ENCODE measurements at places on chromosomes 7 and 10.

DNA sequence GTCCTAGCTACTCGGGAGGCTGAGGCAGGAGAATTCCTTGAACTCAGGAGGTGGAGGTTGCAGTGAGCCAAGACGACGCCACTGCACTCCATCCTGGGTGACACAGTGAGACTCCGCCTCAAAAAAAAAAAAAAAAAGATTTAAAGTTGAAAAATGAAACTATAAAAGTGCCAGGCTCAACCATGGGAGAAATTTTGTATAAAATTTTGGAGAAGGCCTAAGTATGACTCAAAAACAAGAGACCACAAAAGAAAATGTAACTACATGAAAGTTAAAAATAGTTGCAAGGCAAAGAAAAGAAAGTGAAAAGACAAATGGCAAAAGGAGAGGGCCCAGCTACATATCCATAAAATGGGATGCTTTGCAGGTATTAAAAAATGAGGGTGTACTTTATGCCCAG is 104.1 kb downstream of the ARHGAP22 start:
- DNase-seq, result no peak

DNA sequence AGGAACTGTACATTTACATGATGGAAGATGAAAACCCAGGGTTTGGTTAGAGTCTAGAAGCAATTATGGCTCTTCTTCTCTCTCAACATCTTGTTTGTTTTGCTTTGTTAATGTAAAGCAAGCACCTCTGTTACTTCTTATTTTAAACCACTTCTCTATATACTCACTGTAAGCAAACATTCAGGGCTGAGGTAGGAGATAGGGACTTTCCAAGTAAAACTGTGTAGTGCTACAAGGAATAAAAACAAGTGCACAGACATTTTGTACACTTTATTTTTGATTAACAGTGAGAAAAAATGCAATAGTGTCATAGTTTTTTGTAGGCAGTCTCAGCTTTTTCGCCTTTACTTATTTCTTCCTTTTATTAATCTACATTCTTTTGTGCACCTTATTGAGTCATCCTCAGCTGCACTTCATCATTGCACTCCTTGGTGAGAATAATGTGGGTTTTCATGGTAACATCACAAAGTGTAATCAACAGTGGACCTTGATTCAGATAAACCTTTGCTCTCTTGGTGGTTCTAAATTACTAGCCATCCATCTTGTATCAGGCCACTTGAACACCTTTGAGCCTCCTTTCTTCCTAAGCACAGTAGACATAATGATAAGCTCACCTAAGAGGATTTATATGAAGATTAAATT is 52.9 kb downstream of the ELMO1 start:
- DNase-seq, result no peak

DNA sequence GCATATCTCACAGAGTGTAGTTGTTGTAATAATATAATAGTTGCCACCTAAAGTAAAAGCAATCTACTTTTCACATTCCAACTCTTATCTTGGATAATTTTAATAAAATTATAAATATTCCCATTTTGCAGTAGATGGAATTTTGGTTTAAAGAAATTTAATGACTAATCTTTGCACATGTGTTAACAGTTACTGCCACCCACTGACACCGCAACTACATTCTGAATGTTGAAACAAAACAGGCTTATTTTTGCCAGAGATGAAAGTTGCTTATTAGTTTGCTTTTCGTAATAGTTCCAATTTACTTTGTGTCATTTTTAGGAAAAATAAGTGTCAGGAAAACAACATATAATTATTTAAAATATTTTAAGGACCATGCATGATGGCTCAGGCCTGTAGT is 557.5 kb upstream of the PCDH15 start:
- DNase-seq, result no peak

GRCh38 chr7:122885583-122886356 is 490 bp downstream of the CADPS2 start:
- no peak for DNase-seq

GRCh38 chr10:112173206-112173605 is 10.4 kb downstream of the GPAM start:
- no peak for DNase-seq

GRCh38 chr10:52653263-52653909 is 119.2 kb downstream of the MBL2 start:
- no peak for DNase-seq

GRCh38 chr10:130395248-130395936 is 259.2 kb downstream of the GLRX3 start:
- DNase-seq, result no peak

DNA sequence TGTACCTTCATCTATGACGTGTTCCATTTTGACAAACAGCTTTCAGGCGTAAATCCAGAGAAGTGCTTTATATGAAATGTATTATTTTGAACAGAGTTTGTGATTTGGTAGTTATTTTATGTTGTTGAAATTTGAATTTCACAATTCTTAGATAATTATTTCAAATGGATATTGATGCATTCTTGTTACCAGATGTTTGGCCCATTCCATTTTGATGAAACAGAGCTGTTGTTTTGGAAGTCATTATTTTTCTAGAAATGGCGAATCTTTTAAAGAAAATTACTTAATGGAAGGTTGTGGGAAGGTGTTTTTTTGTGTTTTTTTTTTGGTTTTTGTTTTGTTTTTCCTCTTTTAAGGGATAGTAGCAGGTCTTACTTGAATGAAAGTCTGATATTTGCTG is 2.4 kb downstream of the OTUD1 start:
- DNase-seq, result no peak

GRCh38 chr10:102184606-102185005 is 32.4 kb downstream of the NOLC1 start:
- no peak for DNase-seq

DNA sequence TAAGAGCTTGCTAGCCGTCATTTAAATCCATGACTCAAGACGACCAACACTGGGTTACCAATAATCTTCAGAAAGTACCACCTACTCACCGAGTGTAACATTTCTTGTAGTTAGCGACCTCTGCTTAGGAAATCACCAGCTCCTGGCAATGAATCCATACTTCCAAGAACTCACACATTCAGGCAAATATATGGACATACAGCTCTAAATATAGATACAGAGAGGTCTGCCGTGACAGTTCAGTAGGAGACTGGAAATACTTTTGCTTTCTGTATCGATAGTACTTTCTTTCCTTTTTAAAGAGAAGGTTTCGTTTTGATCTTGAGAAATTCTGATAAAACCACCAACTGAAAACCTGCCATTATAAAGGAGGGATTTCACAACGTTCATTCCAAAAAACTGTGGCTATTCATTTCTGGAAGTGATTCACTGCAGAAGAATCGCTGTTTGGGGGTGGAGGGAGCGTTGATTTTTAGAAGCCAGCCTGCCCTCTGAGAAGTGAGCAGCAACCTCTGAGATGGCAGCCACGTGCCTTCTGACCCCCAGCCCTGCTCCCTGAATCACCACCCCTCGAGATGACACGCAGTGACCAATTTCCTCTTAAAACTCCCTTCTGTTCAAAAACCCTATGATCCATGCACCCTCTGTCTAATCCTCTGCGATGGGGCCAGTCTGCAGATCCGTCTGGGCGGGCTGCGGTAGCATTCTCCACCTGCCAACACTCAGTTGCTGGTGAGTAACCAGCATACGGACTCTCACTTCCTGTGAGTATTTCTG is 179.0 kb upstream of the KLF14 start:
- no peak for DNase-seq

DNA sequence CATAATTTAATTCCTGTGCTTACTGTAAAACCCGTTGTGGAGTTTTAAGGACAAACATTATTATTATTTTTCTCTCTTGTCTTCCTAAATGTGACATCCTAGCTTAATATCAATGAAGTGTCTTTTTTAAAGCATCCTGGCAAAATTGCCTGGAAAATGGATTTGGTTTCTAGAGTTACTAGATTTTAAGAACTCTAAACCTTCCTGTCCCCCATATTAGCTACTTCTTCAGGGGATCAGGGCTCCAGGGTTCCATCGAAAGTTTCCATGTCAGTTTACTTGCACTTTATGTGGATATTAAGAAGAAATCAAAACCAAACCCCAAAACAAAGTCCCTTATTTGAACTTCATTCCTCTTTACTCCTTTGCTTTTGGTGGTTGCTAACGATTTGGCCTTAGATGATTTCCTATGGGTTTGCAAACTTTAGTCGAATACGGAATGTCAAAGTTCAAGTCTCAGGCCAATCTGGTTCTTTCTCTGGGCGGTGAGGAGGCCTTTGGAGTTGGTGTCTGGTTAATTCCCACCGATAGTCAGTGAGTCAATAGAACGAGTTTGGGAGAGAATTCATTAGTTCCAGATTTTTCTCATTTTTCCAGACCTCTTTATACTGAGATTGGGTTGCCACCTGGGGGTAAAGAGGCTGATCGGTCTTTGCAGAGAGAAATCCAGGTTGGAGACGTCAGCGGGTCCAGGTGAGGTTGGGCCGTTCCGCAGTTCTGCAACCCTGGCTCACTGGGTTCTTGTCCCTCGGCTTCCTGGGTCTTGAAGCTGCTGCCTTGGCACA is 1.1 kb downstream of the CUX1 start:
- DNase-seq, result no peak

GRCh38 chr7:128867241-128867640 is 4.6 kb downstream of the ATP6V1F start:
- DNase-seq, result no peak

DNA sequence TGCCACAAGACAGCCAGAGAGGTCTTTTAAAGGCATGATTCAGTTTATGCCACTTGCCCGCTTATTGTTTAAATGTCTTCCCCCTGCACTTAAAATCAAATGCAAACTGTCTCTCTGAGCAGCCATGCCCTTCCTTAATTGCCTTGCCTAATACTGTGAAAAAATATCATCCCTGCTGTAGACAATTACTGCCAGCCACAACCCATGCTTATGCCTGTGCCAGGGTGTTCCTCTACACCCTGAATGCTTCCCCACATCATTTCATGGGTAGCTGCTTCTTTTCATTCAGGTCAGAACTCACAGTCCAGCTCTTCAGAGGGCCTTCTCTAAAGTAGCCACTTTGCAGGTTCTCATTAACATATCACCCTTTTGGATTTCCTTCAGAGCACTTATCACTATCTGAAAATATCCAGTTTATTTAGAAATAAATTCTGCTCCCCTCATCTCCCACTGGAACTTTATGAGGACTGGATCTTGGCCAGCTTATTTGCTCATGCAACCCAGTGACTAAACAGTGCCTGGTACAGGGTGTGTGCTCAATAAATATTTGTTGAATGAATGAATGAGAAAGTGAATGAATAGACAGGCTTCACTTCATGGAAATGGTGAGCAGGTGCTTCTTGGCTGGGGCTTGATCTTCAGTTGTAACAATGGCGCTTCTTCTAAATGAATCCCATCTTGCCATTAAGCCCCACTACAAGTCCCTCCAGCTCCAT is 162.4 kb upstream of the MDFIC start:
- DNase-seq, result peak; percentile 0

DNA sequence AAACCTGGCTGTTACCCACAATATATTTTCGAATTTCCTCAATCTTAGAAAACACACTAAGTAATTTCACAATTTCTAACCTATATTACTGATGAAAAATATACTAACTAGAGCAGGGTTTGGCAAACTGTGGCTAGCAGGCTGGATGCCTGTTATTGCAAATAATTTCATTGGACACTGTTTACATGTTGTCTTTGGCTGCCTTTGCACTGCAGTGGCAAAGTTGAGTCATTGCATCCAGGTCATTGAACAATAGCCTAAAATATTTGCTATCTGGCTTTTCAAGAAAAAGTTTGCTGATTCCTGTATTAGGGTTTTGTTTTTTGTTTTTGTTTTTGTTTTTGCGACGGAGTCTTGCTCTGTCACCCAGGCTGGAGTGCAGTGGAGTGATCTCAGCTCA is 47.2 kb downstream of the KIF11 start:
- DNase-seq, result peak; percentile 15

DNA sequence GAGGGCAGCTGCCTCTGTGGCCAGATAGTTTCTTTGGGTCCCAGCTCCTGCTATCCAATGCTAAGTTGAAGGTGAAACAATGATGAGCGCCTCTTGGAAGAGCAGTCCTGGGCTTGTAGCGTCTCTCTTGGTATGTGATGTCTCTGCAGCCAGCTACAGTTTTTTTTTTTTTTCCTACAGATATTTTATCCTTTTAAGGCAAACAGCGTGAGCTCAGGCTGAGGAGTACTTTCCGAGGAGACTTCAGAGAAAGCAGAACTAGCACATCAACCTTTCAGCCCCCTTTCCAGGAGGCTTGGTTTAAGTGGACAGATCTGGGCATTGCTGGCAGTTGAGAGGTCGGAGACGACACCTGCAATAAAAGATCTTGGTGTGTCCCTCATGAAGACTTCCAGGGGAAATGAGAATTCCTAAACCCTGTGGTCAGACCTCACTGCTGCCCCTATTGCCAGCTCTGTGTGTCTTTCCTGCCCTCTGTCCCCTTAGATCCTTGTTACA is 9.1 kb downstream of the PRKG1 start:
- no peak for DNase-seq

GRCh38 chr7:63900394-63901203 is 98.0 kb upstream of the ZNF722 start:
- DNase-seq, result peak; percentile 8

DNA sequence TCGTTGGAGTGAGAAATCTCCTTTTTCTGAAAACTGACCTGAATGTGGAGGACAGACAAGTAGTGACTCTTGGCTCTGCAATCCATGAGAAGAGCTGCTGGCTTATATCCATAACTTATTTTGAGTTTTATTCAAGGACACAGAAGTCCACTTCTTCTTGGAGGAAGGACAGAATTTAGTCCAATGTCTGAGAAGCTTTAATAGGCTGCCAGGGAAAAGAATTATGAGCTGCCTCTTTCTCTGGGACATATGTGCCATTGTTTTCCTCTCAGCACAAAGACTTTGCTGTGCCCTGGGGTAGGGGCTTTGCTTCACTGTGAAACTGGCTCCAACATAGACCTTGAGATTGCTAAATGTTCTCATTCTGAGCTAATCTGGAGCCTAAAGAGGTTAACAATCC is 20.5 kb upstream of the AOC1 start:
- no peak for DNase-seq

DNA sequence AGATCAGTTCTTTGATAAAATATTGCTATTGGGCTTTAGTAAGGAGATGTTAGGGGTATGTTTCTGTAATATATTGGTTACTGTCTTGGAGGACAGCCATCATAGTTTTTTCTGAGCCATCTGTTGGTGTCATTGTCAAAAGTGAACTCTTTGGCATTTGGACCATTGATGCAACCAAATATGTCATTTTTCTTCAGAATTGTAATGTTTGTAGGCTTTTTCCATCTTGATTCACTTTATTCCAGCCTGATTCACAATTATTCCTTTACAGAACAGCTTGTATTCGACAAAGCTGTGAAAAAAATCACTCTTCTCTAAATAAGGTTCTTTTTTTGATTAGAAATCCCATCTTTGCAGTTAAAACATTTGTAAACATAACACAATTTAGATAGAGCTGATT is 37.4 kb downstream of the SMNDC1 start:
- DNase-seq, result no peak

DNA sequence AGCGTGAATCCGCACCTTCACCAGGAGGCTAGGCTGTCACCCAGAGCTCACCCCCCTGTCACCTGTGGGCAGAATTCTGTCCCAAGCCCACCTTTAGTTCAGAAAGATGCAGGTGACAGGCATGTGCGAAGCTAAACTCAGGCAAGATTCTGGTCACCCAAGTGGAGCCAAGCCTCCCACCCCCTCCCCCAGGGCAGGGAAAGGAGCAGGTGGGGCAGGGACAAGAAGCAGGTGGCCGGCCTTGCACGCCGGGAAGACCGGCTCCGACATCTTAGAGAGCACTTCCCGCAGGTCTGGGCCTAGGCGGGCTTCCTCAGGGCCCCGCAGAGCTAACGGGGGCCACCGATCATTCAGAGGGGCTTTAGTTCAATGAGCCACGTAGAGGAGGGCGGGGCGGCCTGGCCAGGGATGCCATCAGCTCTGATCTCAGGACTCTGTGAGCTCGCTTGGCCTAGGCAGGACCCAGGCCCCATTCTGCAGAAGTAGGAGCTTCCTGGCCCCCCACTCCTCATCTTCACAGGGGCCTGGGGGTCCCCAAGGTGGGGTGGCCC is 19.9 kb downstream of the UNCX start:
- no peak for DNase-seq
